ENCODE measurements at places on chromosomes 3 and 15. TPM values are rescaled to one million over a fixed set of nuclear protein-coding genes. Genes with fewer than 3 reads are reported as not detected.

Gene ZBTB20
- 84.3 TPM for total RNA-seq

DNA sequence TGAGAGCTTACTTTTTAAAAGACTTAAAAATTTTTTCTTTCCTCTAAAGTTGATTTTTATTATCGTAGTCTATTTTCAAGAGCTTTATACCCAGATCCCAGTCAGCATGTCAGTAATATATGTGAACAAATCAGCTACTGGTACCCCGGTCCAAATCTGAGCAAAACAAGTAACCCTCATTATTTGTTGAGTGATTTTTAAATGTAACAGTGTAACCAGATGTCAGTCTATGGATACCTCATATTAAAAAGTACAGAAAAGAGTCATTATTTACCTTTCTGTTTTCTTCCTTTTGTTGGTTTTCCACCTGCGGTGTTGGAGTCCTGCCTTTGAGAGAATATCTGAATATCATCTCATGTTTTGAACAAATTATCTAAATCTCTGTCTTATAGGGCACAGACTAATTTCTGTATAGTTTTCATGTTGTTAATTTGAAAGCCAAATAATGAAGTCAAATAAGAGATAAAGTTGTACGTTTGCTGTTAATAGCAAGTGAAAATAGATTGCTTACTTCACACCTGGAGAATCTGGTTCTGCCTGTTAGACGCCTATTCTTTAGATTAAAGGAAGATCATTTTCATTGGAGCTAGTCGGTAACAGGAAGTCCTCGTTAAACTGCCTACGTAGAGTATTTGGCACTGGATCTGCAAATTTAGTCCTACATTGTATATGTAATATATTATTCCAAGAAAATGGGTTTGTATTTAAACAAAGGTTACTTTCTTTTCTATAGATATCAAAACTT, at the start of gene STX19:
STX19 (minus strand) TSS at position 505 of the 745 bp plus-strand sequence. CDS start 13,328 bp downstream, outside the sequence.
- DNase-seq, result no peak

- no peak for DNase-seq
Measured at GRCh38 chr3:53774414-53774813, 71.8 kb downstream of the CHDH start.

Gene CGNL1
- 4.9 TPM for total RNA-seq

DNA sequence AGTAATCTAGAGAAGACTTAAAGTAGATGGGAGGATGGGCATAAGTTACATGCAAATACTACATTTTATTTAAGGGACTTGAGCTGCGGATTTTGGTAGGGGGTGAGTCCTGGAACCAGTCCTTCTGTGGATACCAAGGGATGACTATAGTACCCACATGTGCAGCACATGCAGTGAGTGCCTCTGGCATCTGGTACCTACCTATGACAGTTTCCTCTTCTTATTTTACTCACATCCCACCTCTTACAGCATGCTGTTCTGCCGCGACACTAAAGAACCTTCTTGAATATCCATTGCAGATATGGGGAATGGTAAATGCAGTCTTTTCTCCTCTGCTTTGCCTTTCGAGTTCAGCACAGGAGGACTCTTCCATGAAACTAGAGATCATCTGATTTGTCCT, 1.7 kb downstream of the TSEN2 start:
- no peak for DNase-seq

- DNase-seq, result no peak
Measured at GRCh38 chr3:8621872-8622271, 22.7 kb downstream of the SSUH2 start.

Gene NANOGP8
- total RNA-seq, result 0.91 TPM
